Right atrium auricular region (tissue), 2 donors: ENCODE measurements at places on chromosomes 1 and 21. TPM values are rescaled to one million over a fixed set of nuclear protein-coding genes. Genes with fewer than 3 reads are reported as not detected.

The NECTIN4 gene
- total RNA-seq = not detected

The VWA5B1 gene
- 0.22 TPM for total RNA-seq

The FAM163A gene
- total RNA-seq = not detected

The ZSWIM5 gene
- total RNA-seq = 1.2 TPM

The RBM34 gene
- total RNA-seq = 43.7 TPM

The FGGY gene
- total RNA-seq = 21.8 TPM

The NBPF4 gene
- total RNA-seq = not detected

The FMO2 gene
- total RNA-seq = 28.4 TPM

The BTBD19 gene
- 5.6 TPM for total RNA-seq

The C8A gene
- not detected for total RNA-seq

The ARHGAP30 gene
- total RNA-seq = 1.4 TPM

The MYOG gene
- not detected for total RNA-seq

The KDM5B gene
- 18.5 TPM for total RNA-seq

The TMEM69 gene
- 38.2 TPM for total RNA-seq

The SKI gene
- 36.7 TPM for total RNA-seq
